ENCODE measurements at places on chromosomes 7 and 10.

GRCh38 chr7:27165996-27166530, 726 bp upstream of the HOXA9 start:
- DNase-seq: no peak

- DNase-seq: no peak
Observed at GRCh38 chr10:58919927-58920654, 256.4 kb upstream of the PHYHIPL start.

- DNase-seq: no peak
Observed at GRCh38 chr7:147810269-147810668, 780.3 kb upstream of the C7orf33 start.

GRCh38 chr10:103947799-103948516, 19.0 kb upstream of the SLK start:
- DNase-seq: no peak

GRCh38 chr7:45028920-45029344, 28.9 kb downstream of the CCM2 start:
- DNase-seq: no peak

Measured in effector memory CD8-positive, alpha-beta T cell (primary cell).